ENCODE measurements at places on chromosomes 5 and 9. TPM values are rescaled to one million over a fixed set of nuclear protein-coding genes. Genes with fewer than 3 reads are reported as not detected.

DNA sequence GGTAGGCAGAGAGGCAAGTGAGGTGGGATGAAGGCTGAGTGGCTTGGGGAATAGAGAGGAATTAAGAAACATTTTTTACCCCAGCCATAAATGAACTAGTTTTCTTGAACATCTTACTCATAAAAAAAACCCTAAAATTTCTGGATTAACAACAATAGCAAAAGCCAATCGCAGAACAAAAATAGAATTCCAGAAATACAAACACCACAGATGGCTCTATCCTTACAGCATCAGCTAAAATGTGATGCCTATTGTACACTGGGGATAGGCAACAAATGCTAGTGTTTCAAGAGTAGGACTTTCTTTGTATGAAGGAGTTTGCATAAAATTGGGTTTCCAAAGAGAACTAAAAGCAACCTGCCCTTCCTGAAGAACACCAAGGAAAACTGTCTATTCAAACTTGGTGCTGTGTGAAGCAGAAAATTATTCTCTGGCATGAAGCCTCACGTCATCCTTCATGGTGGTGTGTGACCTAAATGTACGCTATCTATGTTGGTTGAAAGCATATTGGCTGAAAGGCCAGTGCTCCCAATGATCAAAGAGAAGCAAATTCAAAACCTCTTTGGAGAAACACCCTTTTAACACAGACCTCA, 82.9 kb downstream of the JAKMIP2 start:
- no peak for DNase-seq

- DNase-seq = no peak
Measured at GRCh38 chr5:56530626-56531138, 284.7 kb upstream of the MAP3K1 start.

Gene DCAF12
- 22.2 TPM for total RNA-seq

DNA sequence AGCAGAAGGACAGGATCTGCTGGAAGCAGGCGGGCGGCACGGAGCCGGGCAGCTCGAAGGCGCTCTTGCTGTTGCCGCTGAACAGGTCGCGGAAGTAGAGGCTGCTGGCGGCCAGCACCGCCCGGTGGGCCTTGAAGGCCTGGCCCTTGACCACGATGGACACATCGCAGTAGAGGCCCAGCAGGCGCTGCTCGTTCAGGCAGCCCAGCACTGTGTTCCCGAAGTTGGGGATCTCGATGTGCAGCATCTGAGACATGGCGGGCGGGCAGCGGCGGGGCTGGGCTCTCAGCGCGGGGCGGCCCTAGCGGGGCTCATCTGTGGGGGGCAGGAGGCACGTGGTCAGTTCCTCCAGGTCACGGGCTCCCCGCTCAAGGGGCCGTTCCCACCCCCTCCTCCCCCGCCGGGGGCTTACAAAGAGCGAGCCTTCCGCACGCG, 44.8 kb downstream of the NACC2 start:
- no peak for DNase-seq

DNA sequence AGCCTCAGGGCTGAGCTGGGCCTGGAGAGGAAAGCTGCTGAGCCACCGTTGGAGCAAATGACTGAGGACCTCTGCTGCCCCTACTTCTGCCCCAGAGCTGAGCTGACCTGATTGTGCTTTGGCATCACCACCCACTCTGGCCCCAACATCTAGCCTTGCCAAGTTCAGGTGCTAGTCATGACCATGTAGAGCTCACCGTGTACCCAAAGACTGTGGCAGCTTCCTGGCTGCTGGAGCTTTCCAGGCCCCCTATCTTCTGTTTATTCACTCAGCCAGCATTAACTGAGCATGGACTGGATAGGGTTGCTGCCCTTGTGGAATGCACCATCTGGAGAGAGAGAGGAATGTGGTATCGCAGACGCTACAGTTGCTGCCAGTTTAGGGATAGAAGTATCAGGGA, 49.1 kb downstream of the JADE2 start:
- DNase-seq = no peak

GRCh38 chr9:137784046-137784445, 93.5 kb upstream of the CACNA1B start:
- no peak for DNase-seq
